ENCODE measurements at places on chromosomes 5 and 9.

- peak; percentile 7 for DNase-seq
Observed at GRCh38 chr9:16303506-16303905, 567.0 kb downstream of the BNC2 start.

DNA sequence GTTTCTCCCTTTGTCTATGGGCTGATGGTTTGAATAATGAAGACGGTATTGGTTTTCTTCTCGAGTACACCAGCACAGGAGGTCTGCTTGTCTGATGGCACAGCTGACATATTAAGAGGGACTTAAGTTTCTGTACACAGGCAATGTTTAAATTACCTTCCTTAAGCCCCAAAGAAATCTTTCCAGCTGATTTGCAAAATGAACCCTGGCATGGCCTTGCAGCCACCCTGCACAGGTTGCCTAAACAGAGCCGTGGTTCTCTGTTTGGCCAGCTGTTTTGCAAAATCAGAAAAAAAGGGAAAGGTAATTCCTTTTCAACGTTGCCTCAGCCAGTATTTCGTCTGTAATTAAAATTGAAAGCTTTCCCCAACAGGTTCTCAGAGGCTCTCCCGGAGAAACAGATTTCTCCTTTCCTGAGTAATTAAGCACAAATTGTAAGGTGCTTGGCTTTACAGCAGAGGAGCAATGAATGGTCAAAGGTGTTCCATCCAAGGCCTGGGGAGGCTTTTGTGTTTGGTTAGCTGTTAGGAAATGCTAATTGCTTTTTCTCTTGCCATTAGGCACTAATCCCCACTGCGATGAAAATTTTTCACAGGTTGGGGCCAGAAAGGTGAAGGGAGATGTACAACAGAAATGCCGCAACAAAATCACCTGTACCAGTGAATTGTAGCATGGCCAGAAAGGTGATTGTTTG lies 138.9 kb downstream of the RASEF start:
- no peak for DNase-seq

- no peak for DNase-seq
Observed at GRCh38 chr5:177365845-177366527, 8.3 kb downstream of the RGS14 start.

DNA sequence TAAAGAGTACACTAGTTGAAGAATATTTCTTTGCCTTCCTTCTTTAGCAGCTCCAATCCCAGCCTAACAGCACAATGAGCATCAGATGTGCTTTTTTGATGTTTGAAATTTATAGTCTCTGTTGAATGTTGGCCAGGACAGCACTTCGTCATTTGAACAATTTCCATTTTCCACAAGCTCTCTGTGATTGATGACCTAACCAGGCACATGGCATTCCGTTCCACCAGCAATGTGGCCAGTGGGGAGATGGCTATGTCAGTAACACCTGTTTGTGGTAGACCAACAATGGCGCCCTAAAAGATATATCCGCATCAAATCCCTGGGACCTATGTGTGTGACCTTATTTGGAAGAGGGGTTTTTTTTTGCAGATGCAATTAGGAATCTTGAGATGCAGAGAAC lies 66.8 kb downstream of the PALM2AKAP2 start:
- no peak for DNase-seq

DNA sequence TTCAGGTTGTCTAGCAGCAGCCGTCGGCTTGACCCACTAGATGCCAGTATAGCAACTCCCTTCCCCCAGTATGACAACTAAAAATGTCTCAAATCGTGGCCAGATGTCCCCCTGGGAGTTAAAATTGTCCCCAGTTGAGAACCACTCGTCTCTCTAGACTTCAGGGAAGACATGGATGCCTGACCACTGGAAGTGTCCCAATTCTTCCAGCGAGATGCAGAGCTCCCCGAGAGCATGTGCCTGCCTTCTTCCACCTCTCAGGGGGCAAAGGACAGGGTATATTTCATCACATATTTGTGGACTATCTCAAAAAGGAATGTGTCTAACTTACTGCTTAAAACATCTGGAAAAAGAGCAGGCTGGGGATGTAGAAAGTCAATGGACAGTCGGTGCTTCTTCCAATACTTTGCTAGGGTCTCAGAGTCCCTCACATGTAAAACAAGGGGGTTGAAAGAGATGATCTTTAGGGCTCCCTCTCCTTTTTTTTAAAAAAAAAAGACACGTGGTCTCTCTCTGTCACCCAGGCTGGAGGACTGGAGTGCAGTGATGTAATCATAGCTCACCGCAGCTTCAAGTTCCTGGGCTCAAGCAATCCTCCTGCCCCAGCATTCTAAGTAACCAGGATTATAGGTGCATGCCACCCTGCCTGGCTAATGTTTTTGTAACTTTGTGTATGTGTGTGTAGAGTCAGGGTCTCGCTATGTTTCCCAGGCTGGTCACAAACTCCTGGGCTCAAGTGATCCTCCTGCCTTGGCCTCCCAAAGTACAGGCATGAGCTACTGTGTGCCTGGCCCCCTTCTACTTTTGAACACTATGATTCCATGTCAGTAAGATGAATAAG lies 190.6 kb downstream of the DAB2IP start:
- no peak for DNase-seq

- DNase-seq = no peak
Observed at GRCh38 chr5:155025895-155026294, 12.3 kb downstream of the KIF4B start.

GRCh38 chr9:96072930-96073329 lies 197.4 kb downstream of the ERCC6L2 start:
- no peak for DNase-seq

DNA sequence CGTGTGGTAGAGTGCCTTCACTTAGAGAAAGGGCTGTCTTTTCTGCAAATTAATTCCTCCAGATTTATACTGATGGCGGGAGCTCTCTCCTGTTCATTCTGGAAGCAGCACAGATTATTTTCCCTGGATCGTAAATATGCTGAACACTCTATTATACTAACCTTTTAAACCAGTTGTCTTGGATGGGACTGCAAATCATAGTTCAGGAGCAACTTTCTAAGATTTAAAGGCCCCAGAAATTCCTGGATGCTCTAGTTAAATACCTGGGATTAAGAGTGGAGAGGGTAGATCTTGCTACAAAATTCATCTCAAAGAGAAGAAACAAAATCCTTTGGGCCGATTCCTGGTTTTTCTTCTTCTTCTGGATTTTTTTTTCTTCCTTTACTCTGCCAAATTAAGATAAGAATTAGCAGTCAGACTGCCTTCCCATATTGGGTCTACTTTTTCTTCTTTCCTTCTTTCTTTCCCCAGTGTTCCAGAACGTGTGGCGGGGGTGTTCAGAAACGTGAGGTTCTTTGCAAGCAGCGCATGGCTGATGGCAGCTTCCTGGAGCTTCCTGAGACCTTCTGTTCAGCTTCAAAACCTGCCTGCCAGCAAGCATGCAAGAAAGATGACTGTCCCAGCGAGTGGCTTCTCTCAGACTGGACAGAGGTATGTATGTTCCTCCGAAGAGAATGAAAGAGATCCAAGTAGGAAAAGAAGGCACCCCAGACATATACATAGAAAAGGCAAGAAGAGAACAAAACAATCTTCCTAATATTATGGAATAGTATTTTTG lies 262.7 kb downstream of the SAXO1 start:
- no peak for DNase-seq

GRCh38 chr5:118115791-118116190 lies 872.6 kb downstream of the DTWD2 start:
- no peak for DNase-seq

- no peak for DNase-seq
Observed at GRCh38 chr9:116403171-116403570, 249.6 kb downstream of the PAPPA start.

DNA sequence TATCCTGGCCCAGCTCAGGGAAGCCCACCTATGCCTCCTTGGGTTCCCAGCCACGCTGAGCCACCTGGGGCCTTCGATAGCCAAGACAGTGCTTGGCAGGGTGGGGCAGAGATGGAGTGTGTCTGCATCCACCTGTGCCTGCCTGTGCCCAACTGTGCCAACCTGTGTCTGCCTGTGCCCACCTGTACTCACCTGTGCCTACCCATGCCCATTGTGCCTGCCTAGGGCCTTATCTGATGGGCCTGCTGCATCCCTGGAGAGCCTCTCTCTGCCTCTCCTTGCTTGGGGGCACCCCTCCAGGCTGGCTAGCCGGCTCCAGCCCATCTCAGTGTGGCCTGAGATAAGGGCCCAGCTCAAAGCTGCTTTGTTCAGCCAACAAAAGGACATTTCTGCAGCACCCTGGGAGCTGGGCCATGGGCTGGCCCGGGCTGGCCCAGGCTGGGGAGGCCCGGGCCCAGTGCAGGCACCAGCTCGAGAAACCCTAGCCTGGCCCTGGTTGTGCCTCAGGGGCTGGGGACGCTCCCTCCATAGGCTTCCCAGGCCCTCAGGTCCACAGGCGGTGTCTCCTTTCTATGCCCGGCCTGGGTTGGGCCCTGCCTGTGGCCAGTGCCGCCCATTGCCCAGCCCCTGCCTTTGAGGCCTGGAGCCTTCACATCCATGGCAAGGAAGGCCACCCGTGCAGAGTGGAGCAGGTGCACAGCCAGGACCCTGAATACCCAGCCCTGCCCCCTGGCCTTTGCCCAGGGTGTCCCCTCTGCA lies 37.3 kb upstream of the NOTCH1 start:
- no peak for DNase-seq

- DNase-seq = no peak
Observed at GRCh38 chr5:153445875-153446579, 44.4 kb upstream of the GRIA1 start.

DNA sequence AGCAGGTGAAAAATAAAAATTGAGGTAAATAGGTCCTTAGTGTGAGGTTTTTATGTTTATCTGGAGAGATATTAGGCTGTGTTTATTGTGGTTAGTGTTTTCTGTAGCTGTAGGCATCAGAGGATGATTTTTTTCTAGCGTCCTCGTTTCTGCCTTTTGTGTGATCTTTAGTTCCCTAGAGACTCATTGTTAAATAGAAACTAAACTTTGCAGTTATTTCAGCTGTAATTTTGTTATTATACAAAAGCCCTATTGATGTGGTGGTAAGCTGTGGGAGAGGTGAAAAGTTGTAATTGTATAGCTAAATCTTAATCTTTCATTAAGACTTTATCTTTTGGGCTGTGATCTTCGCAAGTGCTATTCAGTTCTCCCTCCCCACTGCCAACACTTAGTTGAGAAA lies 340.3 kb downstream of the CYLC2 start:
- DNase-seq = no peak

DNA sequence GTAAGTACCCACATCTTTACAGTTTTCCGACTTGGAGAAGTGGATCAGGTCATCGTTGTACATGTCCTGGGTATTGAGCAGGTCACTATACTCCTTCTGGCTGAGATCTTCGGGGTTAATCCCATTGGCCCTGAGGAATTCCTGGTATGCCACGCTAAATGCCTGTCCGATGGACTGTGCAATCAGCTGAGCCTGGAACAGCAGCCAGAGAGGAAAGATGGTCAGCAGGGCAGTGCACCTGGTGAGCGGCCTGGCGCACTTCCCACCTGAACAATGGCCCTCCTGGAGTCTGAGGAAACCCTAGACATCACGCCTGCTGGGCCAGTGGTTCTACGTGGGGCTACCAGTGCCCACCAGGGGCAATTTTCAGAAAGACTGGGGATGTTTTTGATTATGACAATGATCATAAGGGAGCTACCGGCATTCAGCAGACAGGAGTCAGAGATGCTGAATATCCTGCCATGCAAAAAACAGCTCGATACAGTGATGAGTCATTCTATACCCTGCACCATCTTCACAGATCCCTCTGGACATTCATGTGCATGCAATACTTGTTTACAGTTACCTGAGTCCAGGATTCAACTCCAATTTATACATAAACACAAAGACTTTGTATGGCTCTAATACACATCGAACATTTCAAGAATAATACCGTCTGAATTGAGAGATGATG lies 127.2 kb downstream of the ENTREP1 start:
- no peak for DNase-seq

DNA sequence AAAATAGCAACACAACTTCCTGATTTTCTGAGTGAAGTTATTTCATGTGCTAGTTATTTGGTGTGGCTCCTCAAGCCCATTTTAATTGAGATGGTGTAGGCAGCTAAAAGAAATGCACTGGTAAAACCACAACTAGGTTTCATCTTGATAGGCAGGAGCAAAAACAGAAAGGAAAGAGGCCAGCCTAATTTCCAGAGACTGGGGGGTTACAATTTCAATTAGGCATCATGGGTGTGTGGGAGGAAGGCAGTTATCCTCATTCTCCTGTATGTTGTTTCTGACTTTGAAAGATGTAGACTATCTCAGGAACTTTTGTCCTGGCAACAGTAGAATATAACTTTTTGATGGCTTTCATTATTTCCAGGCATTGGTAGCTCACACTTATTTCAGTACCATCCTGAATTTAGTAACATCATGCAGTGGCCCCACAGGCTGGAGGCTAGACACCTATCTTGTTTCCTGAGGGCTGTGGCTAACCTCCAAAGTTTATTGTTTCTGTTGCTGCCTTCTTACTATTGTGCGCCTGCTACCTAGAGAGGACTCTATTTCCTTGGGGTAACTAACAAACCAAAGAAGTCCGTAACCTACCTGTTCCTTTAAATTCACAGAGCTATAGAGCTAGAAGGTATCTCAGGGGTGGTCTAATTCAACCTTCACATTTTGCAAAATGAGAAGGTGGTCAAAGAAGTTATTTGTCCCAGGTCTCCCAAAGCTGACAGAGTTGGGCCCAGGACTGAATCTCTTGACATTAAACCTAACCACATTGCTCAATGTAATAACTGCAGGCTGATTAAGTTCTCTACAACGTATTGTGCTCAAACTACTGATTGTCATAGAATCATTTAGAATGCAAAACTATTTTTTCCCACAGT lies 42.4 kb downstream of the FYB1 start:
- DNase-seq = no peak

DNA sequence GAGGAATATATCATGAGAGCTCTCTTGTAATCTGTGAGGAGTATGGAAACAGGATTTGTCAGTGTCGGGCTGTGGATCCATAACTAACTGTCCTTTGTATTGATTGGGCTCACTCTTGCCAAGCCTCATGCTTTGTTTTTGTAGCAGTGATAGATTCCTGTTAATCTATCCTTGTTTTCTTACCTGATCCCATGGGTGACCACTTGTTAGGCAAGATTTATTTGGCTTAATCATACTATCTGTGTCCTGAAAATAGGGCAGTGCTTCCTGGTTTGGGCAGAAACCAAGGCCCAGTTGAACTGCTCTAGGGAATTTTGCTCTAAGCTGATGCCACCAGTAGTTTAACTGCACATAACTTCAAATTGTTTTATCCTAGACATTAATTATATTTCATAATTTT lies 6.1 kb downstream of the NDFIP1 start:
- no peak for DNase-seq

Data from H9 (cell line).